ENCODE measurements at places on chromosomes 5 and 9. TPM values are rescaled to one million over a fixed set of nuclear protein-coding genes. Genes with fewer than 3 reads are reported as not detected.

STPG3 gene
- total RNA-seq, result 0.38 TPM

DNA sequence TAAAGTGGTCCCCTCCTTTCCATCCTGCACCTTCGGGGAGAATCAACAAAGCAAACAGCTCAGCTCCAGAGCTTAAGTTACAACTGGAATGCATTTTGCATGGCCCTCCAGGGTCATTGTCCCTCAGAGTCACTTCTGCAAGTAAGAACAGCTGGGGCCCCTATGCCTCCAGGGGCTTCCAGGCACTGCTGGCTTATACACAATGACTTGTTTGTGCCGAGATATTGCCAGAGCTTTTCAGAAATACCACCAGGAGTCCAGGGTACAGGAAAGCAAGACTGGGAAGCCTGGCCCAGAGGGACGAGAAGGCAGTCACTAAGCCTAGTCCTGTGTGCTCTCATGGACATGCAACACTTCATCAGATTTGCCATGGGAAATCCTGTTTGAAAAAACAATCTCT lies 11.3 kb downstream of the FRMD3 start:
- peak; percentile 49 for DNase-seq
- no peaks in the 10 kb centered on the region for H3K27me3 ChIP-seq
- H3K4me3 ChIP-seq, result no peak overlapping the region
- H3K36me3 ChIP-seq, result no peaks in the 10 kb centered on the region

DNA sequence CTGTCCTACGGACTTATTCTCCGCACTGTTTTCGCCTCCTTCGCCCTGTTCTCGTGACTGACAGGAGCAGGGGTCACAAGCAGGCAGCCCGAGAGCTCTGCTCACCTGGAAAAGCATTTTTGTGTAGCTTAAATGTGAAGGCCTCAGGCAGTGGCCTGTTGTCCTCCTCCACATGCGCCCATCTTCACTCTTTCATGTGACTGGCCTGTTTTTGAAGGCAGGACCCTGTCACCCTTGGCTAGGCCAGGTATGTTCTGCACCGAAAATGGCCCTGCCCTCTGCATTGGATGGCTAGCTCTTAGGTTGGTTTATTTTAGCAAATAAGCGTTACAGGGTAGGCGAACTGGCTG lies 614 bp upstream of the CPLANE1 start:
- peak overlapping the region; percentile 87 for H3K27ac ChIP-seq
- peaks cover 8% of the 10 kb centered on the region for H3K4me1 ChIP-seq

DNA sequence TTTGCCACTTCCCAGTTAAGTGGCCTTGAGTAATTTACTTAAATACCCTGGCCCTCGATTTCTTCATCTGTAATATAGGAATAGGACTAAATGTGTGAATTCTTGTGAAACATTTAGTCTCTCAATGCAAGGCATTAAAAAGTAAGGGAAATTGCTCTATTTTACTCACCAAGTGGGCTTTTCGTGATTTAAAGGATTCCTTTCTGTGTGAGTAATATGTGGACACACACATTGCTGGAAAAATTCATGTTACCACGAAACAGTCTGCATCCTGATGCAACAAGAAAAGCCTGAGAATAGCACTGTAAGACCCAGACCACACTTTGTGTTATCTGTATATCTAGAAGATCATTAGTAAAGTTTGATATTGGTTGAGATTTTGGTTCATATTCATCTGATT lies 1243.0 kb upstream of the CDH9 start:
- no peaks in the 10 kb centered on the region for H3K4me1 ChIP-seq
- H3K27me3 ChIP-seq, result no peaks in the 10 kb centered on the region
- no peak overlapping the region for H3K4me3 ChIP-seq

GRCh38 chr5:78819707-78820106 lies 165.4 kb downstream of the ARSB start:
- DNase-seq, result no peak
- H3K4me3 ChIP-seq, result no peak overlapping the region
- peaks cover 3% of the 10 kb centered on the region for H3K4me1 ChIP-seq
- no peak overlapping the region for H3K27ac ChIP-seq
- no peaks in the 10 kb centered on the region for H3K27me3 ChIP-seq

- no peaks in the 10 kb centered on the region for H3K36me3 ChIP-seq
- no peak overlapping the region for H3K27ac ChIP-seq
- H3K4me1 ChIP-seq, result no peaks in the 10 kb centered on the region
- H3K4me3 ChIP-seq, result no peak overlapping the region
These were observed 121.1 kb upstream of the SLIT3 start for GRCh38 chr5:169422087-169422486.

GRCh38 chr5:136162008-136162407 lies 29.4 kb downstream of the SMAD5 start:
- H3K4me1 ChIP-seq, result no peaks in the 10 kb centered on the region
- no peaks in the 10 kb centered on the region for H3K36me3 ChIP-seq
- peak; percentile 27 for DNase-seq
- no peaks in the 10 kb centered on the region for H3K27me3 ChIP-seq

ZNF782 gene
- 7.0 TPM for total RNA-seq

- H3K4me3 ChIP-seq, result no peak overlapping the region
- H3K36me3 ChIP-seq, result peaks cover 12% of the 10 kb centered on the region
- H3K4me1 ChIP-seq, result peaks cover 34% of the 10 kb centered on the region
- DNase-seq, result no peak
These were observed 5.0 kb downstream of the SPRY4 start for GRCh38 chr5:142319560-142320429.

DNA sequence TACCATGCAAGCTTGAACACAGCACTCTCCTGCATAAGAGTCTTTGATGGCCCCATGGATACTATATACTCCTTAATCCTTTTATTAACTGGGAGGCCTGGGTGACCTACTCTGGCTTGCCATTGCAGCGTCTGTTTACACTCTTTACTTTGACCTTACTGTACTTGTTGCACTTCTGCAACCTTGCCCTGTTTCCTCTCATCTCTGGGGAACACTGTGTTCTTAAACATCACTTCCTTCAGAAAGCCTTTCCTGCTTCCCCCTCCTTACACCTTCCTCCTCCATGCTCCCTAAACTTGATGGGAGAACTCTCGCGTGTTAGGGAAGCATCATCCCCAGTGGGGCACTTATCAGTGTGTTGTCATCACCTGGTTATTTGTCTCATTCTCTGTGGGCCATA lies 222.3 kb downstream of the NR3C1 start:
- H3K4me1 ChIP-seq, result peaks cover 11% of the 10 kb centered on the region
- H3K4me3 ChIP-seq, result no peak overlapping the region
- no peak for DNase-seq
- no peaks in the 10 kb centered on the region for H3K27me3 ChIP-seq

- no peak overlapping the region for H3K4me3 ChIP-seq
- no peak overlapping the region for H3K27ac ChIP-seq
- no peaks in the 10 kb centered on the region for H3K36me3 ChIP-seq
- no peaks in the 10 kb centered on the region for H3K4me1 ChIP-seq
- no peak for DNase-seq
These were observed 61.6 kb downstream of the FNBP1 start for GRCh38 chr9:129981180-129981907.

C9orf43 gene
- 0.50 TPM for total RNA-seq

SNX18 gene
- 40.5 TPM for total RNA-seq

- no peak for DNase-seq
- peaks cover 17% of the 10 kb centered on the region for H3K36me3 ChIP-seq
- H3K27ac ChIP-seq, result no peak overlapping the region
- no peaks in the 10 kb centered on the region for H3K4me1 ChIP-seq
These were observed 3.6 kb downstream of the PSMB7 start for GRCh38 chr9:124411514-124412227.

DNA sequence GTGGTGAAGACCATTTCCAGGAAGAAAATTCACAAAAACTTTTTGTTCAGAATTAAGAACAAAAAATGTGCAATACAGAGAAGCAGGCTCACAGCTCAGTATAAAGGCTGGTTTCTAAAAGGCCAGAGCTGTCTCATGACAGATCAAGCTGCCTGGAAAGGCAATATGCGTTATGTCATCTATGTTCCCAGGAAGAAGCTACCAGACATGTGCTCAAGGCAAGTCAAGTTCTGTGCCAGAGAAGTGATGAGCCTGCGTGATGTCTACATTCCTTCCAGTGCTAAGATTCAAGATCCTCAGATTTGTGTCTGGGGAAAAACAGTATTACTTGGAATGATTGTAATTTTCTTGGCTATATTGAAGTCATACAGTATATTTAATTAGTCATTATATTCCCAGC lies 104.3 kb downstream of the PDE4D start:
- H3K4me3 ChIP-seq, result no peak overlapping the region
- no peaks in the 10 kb centered on the region for H3K4me1 ChIP-seq
- no peak for DNase-seq
- H3K27me3 ChIP-seq, result no peaks in the 10 kb centered on the region
- no peak overlapping the region for H3K27ac ChIP-seq

DNA sequence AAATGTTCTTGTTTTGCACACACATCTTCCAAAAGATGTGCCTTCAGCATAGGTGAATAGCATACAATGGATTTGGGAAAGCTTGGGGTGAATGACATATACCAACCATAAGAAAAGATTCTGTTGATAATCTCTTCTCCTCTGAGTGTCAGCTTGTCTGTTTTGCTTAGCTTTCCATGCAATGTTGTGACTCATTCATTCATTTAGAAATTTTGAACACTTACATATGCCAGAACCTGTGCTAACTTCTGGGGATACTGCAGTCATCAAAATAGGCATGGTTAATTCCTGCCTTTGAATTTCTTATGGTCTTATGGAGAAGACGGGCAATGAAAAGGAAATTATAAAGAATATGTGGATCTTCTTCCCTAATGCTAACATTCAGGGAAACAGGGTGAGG lies 14.1 kb downstream of the ADRB2 start:
- no peak overlapping the region for H3K27ac ChIP-seq
- no peaks in the 10 kb centered on the region for H3K36me3 ChIP-seq
- no peaks in the 10 kb centered on the region for H3K27me3 ChIP-seq
- no peak for DNase-seq
- H3K4me3 ChIP-seq, result no peak overlapping the region

DNA sequence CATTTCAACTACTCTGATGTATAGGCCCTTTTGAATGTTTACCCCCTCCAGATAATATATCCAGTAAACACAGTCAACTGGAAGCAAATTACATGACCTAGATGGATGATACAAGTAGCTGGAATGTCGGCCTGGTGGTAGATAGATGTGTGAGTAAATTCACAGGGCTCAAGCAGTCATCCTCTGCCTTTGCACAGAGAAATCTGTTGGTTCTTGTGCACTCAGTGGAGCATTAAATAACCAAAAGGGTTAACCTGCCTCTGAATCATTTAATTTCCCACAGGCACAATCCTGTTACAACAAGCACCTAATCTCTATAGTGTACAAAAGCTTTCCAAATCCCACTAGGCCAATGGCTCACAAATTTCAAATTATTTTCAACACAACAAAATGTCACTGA lies 668.3 kb downstream of the DNAH5 start:
- no peaks in the 10 kb centered on the region for H3K4me1 ChIP-seq
- no peak overlapping the region for H3K4me3 ChIP-seq
- no peaks in the 10 kb centered on the region for H3K36me3 ChIP-seq
- DNase-seq, result no peak
- no peaks in the 10 kb centered on the region for H3K27me3 ChIP-seq

DNA sequence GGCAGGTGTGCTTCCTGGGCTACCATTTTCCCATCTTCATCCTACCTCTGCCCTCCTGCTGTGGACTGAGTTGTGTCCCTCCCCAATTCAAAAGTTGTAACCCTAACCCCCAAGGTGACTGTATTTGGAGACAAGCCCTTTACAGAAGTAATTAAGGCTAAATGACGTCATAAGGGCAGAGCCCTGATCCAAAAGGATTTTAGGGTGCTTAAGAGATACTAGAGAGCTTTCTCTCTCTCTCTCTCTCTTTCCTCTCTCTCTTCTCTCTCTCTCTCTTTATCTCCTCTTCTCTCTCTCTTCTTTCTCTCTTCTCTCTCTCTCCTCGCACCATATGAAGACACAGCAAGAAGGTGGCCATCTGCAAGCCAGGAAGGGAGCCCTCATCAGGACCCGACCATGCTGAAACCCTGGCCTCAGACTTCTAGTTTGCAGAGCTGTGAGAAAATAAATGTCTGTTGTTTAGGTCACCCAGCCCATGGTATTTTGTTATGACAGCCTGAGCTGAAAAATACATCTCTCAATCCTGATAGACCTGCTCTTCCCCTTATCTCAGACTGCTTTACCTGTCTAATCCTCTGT lies 36.0 kb upstream of the TEX48 start:
- no peaks in the 10 kb centered on the region for H3K4me1 ChIP-seq
- H3K4me3 ChIP-seq, result no peak overlapping the region
- H3K36me3 ChIP-seq, result no peaks in the 10 kb centered on the region
- no peak for DNase-seq

ZNF169 gene
- total RNA-seq, result 7.9 TPM

GRCh38 chr5:150295741-150296486 lies 6.3 kb upstream of the CAMK2A start:
- peak; percentile 33 for DNase-seq
- no peaks in the 10 kb centered on the region for H3K36me3 ChIP-seq
- no peaks in the 10 kb centered on the region for H3K27me3 ChIP-seq
- H3K4me3 ChIP-seq, result no peak overlapping the region
- no peak overlapping the region for H3K27ac ChIP-seq
